ENCODE measurements at places on chromosomes 2 and 18.

DNA sequence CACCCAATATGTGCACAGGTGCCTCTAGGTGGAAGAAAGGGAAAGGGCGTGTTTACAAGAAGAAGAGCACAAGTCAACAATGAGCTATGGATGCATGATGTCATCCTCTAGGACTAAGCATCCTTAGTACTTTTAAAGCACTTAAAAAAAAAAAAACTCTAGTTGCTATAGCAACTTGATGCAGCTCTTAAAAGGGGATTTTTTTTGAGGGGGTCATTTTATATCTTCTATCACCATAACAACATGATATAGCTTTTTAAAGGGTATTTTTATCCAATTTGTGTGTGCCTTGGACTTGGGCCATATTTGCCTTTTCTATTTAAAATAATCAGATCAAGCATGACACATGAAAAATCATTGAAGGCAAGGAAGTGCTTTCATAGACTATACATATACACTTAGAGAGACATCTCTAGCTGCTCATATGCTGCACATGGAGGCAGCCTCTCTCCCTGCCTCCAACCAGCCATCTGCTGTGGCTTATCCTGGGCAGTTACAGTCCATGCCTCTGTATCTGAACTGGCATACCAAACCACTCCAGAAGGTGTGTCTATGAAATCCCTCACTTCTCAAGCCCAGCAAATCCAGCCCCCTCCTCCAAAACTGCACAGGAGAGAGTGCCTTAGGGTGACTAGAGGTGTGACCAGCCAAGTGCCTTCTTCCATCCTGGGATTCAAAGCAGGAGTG lies 165.4 kb downstream of the MSH2 start:
- DNase-seq, result no peak

DNA sequence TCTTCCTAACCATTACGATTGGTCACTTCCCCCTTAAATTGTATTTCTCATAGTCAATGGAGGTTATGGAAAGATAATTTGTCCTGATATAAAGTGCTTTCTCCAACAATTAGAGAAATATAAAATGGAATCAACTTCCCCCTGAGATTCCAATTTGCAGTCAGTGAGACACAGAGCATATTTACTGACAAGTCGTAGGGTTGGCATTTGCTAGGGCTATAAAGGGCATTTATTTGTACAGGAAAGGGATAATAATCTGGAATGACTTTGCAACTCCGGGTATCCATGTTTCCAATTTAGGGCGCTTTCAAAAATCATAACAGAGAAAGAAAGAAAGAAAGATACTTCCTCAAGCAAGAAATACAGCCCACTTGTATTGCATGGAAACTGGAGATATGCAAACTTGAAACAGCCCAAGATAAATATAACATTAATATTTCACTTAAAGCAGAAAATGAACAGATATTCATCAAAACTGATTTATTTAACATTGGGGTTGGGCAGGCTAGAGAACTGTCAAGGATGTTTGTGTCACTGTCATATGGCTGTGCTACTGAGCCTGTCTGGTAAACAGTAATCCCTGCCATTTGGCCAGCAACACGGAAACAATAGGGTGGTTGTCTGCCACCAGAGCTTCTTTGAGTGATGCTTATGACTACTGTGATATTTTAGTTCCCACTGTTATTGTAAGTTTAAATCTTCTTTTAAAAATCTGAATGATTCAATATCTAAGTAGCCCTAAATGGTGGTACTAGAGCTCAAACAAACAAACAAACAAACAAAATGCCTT lies 621.8 kb downstream of the LRP1B start:
- peak; percentile 75 for DNase-seq

DNA sequence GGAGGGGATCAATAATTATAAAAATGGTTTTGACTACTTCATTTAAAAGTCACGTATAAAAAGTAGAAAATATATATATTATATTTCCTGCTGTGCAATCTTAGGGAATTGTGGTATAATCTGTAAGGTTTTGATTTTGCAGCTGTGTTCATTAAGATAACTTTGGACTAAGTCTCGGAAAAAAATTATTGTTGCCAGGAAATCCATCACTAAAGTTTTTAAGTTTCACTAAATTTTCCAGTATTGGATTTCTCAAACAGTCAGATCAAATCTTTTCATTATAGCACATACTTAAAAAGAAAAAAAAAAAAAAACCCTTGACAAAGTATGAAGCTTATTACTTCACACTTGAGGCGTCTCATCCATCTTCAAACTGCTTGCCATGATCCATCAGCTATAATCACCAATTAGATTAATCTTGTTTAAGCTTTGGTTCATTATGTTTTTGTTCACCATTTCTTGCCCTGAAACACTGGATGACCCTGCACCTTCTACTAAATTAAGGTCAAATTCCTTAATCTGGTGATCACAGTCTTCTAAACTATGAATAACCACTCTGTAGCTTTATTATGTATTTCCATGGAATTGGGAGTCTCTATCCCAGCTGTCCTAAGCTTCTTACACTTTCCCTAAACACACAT lies 326.6 kb upstream of the COL3A1 start:
- no peak for DNase-seq

- no peak for DNase-seq
Measured at GRCh38 chr2:191488135-191488534, 189.8 kb upstream of the NABP1 start.

DNA sequence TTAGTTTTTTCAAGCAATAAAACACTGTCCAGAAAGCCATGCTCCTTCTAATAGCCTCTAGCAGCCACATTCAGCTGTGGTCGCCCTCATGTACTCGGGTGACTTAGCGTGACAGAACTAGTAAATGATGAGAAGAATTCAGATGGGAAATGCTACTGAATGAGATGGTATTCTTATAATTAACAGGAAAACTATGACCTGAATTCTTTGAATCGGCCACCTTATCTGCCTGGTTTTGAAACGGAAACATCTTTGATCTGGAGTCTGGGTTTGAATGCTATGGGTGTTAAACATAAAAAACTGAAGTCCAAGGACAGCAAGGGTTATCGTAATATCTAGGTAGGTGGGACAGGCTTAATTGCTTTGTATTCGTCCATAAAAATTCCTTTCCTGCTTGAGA lies 138.8 kb upstream of the DNMT3A start:
- DNase-seq, result no peak

- DNase-seq, result no peak
Measured at GRCh38 chr2:134244086-134244485, 9.8 kb upstream of the MGAT5 start.

Measured in Ammon's horn (tissue), 1 donor.